HCT116 (cell line): ENCODE measurements at places on chromosomes 7 and 10.

DNA sequence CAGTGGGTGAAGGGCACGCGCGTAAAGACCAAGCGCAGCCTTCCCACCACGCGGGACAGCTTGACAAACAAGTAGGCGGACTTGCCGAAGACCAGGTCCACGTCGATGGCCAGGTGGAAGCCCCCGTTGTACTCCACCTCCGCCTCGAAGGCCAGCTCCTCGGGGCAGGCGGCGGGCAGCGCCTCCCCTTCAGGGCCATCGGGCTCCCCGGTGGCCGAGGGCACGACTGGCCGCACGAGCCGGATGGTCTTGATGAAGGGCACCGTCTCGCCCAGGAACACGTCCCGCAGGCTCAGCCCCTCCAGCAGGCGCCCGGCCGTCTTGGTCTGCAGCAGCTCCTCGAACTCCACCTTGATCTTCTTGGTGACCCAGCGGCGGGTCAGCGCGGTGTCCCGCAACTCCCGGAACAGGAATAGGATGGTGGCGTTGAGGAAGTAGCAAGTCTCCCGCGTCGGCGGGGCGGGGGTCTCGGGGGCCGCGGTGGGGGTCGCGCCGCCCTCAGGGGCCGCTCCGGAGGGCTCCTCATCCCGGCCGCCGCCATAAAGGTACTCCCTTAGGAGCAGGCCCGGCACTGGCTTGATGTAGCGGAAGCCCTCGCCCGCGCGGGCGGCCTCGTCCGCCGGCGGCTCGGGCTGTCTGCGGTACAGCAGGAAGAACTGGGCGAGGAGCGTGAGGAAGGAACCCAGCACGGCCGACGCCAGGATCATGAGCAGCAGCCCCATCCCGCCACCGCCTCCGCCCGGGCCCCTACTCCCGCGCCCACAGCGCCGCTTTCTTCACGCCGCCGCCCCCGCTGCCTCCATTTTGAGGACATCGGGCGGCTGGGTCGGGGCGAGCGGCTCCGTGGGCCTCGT is 507 bp downstream of the PDZD8 start:
- DNase-seq = no peak

DNA sequence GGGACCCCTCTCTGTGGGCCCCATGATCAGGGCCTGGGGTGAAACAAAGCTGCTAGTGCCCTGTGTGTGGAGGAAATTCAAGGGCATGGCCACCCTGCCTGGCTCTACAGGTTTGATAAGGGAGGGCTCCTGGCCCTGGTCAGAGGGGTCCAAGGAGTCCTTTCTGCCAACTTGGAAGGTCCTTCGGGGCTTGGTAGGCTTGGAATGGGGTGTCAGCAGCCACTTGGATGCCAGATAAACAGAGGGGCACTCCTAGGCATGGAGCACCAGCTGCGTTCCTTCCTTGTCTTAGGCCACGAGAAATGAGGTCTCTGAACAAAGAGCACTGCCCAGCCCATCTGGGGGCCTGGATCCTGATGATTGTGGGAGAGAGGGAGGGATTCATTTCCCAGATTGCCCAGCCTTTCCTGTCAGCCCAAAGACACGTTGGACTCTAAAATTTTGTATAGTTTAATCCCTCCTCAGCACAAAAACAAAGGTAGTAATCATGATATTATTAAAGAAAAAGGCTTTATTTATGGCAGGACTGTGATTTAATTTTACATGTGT is 5.1 kb downstream of the MTURN start:
- no peak for DNase-seq

DNA sequence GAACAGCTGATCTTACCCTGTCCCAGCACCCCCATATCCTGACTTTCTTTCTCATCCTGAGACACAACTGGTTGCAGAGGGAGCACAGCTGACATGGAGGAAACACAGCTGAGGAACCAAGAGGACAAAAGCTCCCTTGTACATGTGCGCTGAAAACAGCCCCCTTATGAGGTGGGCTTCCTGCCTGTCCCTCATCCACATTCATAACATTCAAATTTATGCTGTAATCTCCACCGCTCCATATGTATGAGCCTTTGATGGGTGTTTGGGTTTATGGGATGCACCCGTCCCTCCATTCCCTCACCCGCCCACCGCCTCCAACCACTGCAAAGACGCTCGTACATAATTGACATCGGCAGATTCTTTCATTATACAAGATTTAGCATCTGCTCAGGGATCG is 49.6 kb upstream of the BTRC start:
- DNase-seq = no peak

DNA sequence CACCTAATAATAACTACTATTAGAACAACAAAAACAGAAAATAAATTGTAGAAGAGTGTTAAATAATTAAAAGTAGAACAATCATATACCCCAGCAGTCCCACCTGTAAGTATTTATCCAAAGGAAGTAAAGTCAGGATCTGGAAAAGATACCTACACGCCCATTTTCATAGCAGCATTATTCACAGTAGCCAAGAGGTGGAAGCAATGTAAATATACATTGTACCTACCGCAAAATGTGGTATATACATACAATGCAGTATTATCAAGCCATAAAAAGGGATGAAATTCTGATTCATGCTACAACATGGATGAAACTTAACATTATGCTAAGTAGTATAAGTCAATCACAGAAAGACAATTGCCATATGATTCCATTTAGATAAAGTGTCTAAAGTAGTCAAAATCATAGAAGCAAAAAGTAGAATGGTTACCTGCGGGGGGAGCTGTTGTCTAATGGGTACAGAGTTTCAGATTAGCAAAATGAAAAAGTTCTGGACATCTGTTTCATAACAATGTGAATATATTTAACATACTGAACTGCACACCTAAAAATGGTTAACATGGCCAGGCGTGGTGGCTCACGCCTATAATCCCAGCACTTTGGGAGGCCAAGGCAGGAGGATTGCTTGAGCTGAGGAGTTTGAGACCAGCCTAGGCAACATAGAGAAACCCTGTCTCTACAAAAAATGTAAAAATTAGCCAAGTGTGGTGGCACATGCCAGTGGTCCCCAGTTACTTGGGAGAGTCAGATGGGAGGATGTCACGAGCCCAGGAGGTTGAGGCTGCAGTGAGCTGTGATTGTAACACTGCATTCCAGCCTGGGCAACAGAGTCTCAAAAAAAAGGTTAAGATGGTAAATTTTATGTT is 6.0 kb upstream of the TMED4 start:
- peak; percentile 56 for DNase-seq

- no peak for DNase-seq
These were observed 79.9 kb upstream of the POM121L12 start for GRCh38 chr7:52955522-52955921.

GRCh38 chr7:137741443-137741842 is 105.3 kb downstream of the DGKI start:
- no peak for DNase-seq

DNA sequence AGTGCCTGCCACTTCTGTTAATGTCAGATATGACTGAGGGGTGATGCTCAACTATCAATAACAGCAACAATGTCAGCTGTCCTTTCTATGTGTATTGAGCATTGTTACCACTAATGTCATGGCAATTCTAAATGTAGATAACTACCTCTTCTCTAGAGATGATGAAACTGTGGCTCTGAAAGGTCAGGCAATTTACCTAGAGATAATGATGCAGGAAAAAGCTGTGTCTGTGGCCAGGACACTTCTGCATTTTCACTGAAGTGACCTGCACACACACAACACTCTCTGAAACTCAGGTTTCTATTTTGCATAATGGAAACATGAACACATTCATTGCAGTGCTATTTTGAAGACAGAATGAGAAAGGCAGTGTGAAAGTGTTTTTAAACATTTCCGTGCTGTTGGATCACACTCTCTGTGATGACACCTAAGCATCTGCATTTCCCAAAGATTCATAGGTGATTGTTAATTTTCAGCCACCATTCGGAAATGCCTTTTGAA is 148.2 kb downstream of the KCND2 start:
- DNase-seq = no peak

- DNase-seq = peak; percentile 35
These were observed 56.8 kb upstream of the FAM171A1 start for GRCh38 chr10:15427843-15428414.

DNA sequence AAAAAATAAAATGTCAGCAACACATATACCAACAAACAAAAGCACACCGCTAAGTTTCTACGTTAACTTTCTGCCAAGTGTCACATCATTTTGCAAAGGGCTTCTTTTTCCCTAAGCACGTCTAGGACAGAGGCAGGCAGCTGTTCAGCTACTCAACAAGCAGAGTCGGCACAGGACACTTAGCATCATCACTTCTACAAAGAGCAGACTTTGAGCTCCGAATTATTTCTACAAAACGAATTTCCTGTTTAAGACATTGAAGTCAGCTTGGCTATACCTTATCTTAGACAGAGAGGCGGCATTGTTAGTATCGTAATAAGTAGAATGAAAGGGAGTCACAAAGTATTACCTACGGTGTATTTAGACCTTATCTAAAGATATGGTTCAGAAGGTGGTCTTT is 110.1 kb downstream of the SVIL start:
- DNase-seq = no peak

DNA sequence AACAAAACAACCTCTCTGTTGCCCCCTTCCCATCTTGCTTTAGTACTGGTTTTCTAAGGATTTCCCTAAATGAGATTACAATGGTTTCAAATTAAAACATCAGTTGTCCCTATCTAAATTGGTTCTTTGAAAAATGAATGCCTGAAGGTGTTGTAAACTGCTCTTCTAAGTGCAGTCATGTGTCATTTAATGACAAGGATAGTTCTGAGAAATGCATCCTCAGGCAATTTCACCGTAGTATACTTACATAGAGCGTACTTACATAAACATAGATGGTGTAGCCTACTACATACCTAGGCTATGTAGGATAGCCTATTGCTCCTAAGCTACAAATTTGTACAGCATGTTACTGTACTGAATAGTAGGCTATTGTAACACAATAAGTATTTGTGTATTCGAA is 278.1 kb downstream of the MAGI2 start:
- no peak for DNase-seq

- DNase-seq = peak; percentile 56
These were observed 67.7 kb downstream of the COL13A1 start for GRCh38 chr10:69869291-69869961.

- DNase-seq = no peak
These were observed 8.1 kb upstream of the GPR85 start for GRCh38 chr7:113094517-113095249.

- DNase-seq = no peak
These were observed 413.5 kb downstream of the NRG3 start for GRCh38 chr10:82288461-82288881.

DNA sequence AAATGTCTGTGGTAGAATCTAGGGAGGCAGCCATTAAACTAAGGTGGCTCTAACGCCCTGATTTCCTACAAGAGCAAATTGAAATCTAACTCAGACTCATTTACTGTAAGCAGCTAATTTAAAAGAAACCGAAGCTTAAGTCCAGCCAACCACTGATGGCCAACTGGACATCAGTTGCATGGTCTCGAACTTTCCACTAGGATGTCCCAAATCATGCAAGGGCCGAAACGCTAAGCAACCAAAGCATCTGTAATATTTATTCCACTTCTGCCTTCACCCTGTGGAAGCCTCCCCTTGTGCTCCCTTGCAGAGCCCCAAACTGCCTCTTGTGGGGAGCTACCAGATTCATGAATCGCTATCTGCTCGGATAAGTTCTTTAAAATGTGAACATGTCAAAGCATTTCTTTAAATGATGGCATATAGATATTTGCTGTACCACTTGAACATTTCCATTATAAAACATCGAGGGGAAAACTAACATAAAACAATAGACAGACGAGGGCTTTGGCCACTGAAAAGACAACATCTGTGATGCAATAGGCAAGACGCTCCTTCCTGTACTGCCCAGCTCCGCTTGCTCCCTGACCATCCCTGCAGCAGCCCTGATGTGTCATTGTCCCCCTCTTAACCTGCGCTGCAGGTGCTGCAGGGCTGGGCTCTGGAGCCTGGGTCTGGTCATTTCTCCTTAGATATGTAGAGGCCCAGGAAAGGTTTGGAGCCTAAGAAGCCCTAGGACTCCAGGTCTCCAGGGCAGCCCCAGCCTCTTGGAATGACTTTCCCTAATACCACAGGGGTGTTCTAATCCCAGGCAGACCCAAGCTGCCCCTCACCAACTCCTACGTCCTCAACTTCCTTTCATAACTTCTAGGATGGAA is 2.9 kb upstream of the RBP3 start:
- no peak for DNase-seq

DNA sequence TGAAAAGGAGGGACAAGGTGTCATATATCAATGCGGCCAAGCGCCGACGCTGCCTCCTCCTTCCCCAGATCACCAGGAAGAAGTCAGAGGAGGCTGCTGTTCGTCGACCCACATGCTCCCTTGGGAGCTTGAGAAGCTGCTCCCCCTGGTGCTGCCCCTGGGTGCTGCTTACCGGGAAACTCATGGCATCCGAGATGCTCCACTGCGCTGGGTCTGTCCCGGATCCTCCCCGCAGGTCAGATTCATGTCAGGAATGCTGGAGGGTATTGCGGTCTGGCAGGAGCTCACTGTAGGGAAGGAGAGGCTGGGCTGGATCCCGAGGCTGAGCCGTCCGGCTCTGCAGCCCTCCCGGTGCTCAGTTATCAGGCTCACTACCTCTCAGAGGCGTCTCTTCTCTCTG is 123.7 kb upstream of the FAM20C start:
- no peak for DNase-seq

DNA sequence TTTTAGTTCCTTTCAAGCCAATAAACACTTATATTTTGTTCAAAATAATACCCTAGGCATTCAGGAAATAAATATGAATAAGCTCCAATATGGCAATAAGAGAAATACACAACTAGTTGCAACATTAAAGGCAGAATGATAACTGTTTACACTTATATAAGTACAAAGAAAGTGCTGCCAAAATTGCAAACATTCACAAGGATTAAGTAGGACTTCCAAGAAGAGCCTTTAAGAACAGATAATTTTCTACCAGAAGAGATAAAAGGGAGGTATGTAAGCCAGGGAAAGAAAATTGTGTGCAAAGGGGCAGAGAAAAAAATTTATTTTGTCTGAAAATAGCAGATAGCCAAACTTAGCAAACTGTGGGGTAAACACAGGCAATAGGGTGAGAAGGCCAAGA is 83.8 kb downstream of the CTNNA3 start:
- DNase-seq = no peak

GRCh38 chr10:454860-455259 is 234.6 kb downstream of the DIP2C start:
- DNase-seq = peak; percentile 68

GRCh38 chr7:89607792-89608191 is 546.5 kb upstream of the STEAP1 start:
- DNase-seq = no peak

GRCh38 chr10:51770709-51771108 is 71.3 kb upstream of the CSTF2T start:
- DNase-seq = no peak

- no peak for DNase-seq
These were observed 51.9 kb downstream of the LAMB4 start for GRCh38 chr7:108078211-108078673.

DNA sequence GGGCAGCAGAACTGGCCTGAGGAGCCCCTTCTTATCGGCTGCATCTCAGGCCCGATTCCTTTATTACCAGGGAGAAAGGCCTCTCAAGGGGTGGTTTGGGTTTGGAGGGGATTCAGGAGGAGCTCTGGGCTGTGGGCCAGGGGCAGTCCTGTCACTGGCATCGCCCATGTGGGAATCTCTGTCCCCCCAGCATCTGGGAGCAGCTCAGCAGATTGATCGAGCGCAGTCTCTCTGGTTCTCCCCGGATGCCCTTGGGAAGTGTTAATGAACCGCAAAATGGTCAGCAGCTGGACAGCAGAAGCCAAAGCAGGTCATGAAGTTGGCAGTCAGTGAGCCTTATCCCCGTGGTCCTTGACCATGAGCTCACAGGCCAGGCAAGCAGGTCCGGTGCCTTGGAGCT is 104.4 kb upstream of the ANLN start:
- DNase-seq = no peak

GRCh38 chr7:74372511-74373111 is 81.1 kb upstream of the GTF2IRD1 start:
- no peak for DNase-seq
